Cerebellar nuclear complex (tissue), 1 donor: ENCODE measurements at places on chromosomes 7 and 10.

DNA sequence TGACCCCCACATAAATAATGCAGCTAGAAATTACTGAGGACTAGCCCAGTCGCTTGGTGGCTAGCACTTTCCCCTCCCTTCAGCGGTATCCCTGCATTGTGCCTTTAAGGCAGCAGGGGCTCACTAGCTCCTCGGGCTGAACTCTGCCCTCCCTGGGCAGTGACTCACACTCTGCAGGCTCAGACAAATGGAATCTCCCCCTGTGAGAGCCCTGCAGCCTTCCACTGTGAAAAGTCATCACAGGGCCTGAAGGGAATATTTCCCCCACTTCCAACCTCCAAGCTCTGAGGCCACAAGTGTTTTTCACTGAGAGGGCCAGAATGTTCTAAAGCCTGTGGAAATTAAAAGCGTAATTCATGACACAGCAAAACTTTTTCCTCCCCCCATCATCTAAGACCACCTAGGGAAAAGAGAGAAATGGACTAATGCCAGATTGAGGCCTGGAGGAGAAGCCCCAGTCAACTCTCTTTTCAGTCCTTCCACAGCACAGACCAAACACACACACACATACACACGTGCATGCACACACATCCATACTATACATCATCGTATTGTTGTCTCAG lies 93.6 kb upstream of the COL1A2 start:
- DNase-seq, result no peak

DNA sequence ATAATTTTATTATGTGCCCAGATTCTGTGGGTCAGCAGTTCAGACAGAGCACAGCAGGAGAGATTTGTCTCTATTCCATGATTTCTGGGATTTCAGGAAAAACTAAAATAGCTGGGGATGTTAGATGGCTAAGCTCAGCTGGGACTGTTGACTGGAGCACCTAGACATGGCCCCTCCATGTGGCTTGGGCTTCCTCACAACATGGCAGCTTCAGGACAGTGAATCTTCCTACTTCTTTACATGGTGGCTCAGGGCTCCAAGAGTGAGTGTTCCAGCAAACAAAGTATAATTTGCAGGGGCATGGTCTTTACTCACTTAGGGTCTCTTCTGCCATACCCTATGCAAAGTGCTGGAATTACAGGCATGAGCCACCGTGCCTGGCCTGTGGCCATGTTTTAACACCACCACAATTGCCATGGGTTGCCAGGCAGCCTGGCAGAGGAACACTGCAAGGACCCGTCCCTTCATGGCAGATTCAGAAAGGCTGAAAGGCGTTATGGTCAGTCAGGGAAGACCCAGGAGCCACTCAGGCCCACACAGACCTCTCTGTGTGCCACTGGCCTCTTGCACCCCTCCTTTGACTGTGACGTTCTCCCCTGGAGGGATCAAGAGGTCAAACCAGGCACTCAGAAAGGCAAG lies 50.8 kb upstream of the ZMIZ1 start:
- no peak for DNase-seq

GRCh38 chr10:96460316-96460715 lies 53.4 kb downstream of the TLL2 start:
- DNase-seq, result no peak

DNA sequence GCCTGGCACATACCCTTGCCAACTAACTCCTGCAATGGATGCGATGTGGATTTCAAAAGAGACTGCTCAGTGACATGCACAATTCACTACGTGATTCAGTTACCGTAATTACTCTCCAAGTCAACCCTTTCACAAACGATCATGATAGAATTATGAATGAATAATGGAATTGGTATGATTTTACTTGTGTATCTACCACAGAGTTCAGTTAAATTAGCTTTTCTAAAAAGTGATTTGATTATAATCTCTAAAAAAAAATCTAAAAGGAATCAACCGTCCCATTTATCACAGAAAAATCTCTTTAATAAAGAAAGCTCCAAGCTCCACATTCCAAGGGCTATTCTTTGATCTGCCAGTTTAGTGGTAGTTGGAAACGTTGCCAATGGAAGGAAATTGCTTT lies 30.4 kb upstream of the RSU1 start:
- DNase-seq, result no peak

DNA sequence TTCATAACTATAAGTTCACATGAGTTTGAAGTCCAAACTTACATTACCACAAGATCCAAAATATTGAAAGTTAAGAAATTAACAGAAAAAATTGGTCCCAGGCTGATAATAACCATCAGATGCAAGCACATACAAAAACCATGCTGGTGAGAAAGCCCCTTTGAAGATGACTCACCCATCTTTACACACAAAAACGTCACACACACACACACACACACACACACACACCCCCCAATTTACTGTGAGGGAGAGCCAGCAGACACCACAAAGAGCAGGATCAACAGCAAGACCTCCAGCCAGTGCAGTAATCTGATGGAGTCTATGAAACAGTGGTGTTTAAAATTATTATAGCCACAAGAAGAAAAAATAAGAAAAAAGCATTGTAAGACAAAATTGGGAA lies 50.1 kb upstream of the DRGX start:
- DNase-seq, result no peak

GRCh38 chr10:103901299-103901698 lies 16.7 kb downstream of the STN1 start:
- no peak for DNase-seq

DNA sequence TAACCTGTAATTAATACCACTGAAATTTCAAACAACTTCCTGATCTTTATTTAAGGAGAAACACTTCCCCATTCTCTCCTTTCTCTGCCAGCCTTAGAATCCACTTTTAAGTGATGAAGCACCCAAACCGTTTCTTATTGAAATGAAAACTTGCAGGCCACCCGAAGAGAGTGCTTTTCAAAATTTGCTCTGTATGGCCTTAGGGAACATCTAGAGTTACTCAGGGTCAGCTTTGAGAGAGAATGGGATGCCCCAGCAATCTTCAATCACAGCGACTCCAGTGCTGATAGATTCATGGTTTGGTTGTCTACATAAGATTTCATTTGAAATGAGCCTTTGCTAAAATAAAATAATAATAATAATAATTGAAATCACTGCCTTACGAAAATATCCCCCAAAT lies 323.1 kb downstream of the PCLO start:
- DNase-seq, result no peak

- DNase-seq, result no peak
These were observed 39.7 kb downstream of the RASGEF1A start for GRCh38 chr10:43226851-43227845.

DNA sequence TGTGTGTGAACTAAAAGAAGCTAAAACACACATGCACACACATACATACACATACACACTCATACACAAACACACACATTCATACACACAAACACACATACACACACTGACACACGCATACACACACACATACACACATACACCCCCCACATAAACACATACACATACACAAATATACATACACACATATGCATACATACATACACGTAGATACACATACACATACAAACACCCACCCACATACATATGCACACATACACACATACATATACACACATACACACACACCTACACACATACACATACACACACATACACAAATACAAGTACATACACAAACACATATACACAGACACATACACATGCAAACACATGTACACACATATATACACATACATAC lies 28.0 kb downstream of the SLC18A2 start:
- no peak for DNase-seq

DNA sequence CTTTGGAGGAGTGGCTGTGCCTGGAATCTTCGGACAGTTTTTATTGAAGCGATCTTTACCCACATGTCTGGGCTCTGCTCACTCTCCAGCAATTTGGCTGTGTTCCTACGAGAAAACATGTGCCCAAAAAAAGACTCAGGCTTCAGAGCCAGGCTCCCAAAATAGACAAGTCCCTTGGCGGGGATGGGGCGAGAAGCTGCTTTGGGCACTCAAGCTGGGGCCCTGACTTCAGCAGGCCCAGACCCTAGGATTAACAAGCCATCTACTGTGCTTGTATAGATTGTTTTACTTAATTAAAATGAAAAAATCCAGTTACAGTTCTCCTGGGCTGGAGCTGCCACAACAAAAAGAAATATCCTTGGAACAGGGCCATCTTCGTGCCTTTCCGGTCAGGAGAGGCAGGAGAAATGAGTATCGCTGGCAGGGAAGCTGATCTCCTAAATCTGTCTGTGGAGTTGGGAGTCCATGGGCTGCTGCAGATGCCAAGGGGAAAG lies 51.4 kb upstream of the PDCD4 start:
- DNase-seq, result peak; percentile 89

DNA sequence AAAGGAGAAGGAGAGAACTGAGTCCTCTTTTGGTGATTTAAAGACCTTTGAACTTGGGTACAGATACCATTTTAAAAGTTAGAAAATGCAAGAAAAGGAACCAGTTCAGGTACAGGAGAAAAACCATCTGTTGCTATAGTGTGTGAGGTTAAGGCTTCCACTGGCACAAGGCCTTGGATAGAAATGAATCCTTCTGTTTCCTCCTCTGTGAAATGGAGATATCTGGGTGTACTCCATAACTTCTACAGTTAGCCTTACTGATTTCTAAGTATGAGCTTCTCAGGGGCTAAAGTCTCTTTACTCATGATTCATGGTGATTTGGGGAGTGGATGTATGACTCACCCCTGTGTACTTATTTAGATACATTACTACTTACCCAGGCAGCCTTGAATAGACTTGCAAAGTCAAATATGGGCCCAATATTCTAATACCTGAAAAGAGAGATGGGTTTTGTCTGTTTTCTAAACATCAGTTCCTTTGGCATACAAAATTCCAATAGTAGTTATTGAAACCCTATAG lies 117.2 kb upstream of the ADO start:
- no peak for DNase-seq

DNA sequence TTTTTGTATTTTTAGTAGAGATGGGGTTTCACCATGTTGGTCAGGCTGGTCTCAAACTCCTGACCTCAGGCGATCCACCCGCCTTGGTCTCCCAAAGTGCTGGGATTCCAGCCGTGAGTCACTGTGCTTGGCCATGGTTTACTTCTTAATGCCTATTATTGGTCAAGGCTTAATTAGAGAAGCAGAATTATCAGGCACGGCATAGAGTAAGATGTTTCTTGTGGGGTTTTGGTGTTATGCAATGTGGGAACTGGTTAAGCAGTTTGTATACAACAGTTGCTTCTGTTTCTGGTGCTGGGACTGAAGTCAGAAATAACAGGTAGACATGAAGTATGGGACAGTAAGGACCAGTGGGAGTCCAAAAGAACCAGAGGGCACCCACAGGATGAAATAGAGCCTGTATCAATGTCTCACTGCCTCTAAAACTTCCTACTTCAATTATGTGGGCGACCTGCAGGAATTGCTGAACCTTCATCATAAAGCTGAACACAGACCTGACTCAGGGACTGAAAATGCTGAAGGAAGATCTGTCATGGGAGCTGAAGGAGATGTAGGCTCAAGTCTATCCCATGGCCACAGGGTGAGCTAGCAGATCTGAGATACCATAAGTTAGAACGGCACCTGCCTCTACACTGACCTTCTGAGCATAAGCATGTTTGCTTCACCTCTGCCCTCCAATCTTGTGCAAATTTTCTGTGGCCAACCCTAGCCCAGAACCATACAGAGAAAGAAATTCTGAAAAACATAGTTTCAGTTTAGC lies 38.3 kb upstream of the VCL start:
- no peak for DNase-seq

- DNase-seq, result no peak
These were observed 22.4 kb upstream of the GDF10 start for GRCh38 chr10:47277352-47278151.

GRCh38 chr7:128059143-128059988 lies 28.1 kb upstream of the LRRC4 start:
- no peak for DNase-seq

DNA sequence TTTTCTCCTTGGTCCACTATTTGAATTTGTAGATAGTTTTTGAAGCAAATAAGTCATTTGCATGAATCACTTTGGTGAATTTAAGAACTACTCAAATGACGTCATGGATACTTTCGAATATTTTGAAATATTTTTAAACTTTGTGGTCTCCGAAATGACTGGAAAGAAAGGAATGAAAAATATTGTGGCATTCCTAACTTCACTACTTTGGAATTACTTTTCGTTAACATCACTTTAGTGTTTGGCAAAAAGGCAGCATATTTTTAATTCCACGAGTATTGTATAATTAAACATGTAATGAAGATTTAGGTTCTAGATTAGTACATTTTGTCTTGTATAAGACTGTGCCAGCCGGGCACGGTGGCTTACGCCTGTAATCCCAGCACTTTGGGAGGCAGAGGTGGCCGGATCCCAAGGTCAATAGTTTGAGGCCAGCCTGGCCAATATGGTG lies 35.3 kb upstream of the ZRANB1 start:
- DNase-seq, result no peak

GRCh38 chr10:61071580-61071979 lies 127.6 kb upstream of the RHOBTB1 start:
- no peak for DNase-seq

DNA sequence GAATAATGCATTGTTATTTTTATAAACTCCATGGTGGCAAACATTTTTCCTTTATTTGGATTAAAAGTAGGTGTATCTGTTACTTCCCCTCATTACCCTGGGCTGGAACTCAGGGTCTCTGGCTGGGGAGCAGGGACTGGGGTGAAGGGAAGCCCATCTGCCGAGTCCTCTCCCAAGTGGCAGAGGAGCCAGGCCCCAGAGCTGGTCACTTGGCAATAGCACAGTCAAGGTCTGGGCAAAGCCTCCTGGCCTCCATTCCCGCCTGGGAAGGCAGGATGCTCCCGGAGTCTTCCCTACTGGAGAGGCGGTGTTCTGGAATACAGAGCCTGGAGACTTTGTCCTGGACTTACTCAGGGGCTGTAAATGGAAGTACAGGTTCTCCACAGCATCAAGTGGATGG lies 76.2 kb downstream of the CDH23 start:
- no peak for DNase-seq

DNA sequence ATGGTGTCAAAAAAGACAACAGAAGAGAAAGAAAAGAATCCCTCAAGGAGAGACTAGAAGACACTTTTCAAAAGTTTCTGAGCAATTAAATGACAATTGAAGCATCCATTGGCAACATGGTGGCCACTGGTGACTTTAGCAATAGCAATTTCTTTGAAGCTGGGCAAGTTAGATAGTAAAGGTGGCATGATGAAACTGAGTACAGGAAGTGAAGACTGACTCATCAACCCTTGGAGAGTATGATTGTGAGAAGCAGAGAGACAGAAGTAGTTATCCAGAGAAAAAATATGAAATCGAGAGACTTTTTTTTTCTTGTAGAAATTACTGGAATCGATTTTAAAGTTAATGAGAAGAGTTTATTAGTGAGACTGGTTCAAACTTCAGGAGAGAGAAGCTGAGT lies 52.5 kb downstream of the DGKB start:
- no peak for DNase-seq

- peak; percentile 48 for DNase-seq
These were observed 36.3 kb downstream of the TRIL start for GRCh38 chr7:28921822-28922221.

- DNase-seq, result no peak
These were observed 45.8 kb upstream of the BTBD16 start for GRCh38 chr10:122225330-122225729.

GRCh38 chr10:103554488-103555324 lies 61.2 kb downstream of the NEURL1 start:
- DNase-seq, result peak; percentile 60
